ENCODE measurements at places on chromosomes 3 and 15.
A peak's percentile ranks its signal among the peaks of the same experiment; 100 is the strongest.

- peak; percentile 36 for DNase-seq
Measured at GRCh38 chr3:70067860-70068521, 68.5 kb downstream of the SAMMSON start.

DNA sequence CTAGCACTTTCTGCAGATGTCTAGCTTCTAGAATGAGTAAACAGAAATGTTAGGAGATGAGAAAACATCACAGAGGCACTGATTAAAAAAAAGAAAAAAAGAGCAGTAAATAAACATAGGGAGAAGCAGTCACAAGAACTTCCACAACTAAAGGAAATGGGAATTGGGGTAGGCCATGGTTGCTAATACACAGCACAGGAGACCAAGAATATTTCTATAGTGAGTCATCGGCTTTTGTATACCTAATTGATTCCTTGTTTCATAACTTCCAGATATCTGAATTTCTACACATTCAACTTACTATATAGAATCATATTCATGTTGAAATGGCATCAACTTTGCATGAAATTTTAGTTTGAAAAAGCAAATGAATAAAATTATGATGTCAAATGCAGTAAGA lies 47.3 kb upstream of the TCF12 start:
- peak; percentile 87 for DNase-seq

- DNase-seq = no peak
Measured at GRCh38 chr15:96322536-96323318, 7.8 kb upstream of the NR2F2 start.

- DNase-seq = no peak
Measured at GRCh38 chr15:91200101-91200754, 100.2 kb downstream of the SV2B start.

GRCh38 chr3:123099331-123100192 lies 32.7 kb downstream of the PDIA5 start:
- DNase-seq = no peak

DNA sequence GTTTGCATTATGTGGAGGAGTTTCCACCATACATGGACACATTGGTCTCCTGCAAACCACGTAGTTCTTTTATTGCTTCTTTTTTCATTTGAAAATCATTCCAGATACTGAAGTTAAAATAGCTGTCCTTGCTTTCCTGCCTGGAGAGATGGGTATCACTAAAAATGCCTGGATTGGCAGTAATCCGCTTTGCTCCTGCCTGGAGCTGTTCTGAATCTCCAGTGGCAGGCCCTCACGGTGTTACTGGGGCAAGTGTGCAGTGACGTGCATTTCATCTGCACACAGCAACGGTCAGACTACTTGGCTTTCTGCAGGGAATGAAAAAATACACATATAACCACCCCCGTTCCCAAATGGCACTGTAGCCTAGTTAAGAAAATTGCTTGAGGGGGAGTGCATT lies 272.9 kb downstream of the IL5RA start:
- no peak for DNase-seq

DNA sequence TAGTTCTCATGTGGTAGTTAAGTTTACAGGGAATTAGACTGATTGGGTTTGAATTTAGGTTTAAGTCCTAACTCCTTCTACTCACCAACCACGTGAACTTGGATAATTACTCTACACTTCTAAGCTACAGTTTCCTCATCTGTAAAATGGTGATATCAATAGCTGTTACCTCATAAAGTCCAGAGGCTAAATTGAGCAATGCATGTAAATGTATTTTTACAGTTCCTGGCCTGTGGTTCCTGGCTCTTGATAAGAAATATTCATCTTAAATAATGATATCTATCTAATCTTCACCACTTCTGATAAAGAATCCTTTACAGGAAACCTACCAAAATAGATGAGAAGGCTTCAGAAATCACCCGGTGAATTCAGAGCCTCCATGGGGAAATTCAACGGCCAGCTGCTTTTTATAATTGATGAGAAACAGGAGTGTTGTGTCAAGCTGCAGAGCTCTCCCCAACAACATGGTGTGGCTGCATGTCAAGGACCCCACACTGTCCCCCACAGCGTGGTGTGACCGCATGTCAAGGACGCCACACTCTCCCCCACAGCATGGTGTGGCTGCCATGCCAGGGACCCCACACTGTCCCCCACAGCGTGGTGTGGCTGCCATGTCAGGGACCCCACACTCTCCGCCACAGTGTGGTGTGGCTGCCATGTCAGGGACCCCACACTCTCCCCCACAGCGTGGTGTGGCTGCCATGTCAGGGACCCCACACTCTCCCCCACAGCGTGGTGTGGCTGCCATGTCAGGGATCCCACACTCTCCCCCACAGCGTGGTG lies 80.8 kb upstream of the PEX5L start:
- DNase-seq = no peak

GRCh38 chr3:187237741-187238140 lies 40.5 kb downstream of the RTP1 start:
- no peak for DNase-seq

DNA sequence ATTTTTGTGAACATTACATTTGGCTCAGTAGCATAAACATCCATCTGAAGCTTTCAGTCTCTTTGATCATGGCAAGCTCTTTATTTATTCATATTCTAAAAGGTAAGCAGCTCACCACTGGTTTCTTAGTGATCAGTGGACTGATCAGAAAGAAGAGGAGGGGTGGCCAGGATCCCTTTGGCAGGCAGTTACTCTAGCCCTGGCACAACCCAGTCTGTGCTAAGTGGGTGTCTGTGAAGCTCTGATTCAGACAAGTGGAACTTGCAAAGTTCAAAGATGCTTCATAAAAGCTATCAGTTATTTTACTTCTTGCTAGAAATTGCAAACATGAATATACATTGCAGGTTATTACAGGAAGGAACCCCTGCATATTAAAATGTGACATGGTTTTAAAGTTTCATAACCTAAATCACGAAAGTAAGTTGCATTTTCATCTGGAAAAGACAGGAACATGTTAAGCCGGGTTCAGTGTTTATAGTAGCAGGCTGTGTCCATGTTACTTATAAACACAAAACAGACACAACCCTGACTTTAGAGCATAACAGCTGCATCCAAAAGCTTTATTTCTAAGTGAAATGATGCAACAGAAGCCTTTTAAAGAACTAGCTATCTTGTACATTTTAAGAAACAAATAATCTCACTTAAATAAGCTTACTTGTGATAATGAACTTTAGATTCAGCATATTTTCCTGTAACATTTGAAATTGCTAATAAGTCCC lies 785.3 kb downstream of the MCTP2 start:
- DNase-seq = peak; percentile 10

- no peak for DNase-seq
Measured at GRCh38 chr15:36696196-36696595, 116.8 kb downstream of the CDIN1 start.

DNA sequence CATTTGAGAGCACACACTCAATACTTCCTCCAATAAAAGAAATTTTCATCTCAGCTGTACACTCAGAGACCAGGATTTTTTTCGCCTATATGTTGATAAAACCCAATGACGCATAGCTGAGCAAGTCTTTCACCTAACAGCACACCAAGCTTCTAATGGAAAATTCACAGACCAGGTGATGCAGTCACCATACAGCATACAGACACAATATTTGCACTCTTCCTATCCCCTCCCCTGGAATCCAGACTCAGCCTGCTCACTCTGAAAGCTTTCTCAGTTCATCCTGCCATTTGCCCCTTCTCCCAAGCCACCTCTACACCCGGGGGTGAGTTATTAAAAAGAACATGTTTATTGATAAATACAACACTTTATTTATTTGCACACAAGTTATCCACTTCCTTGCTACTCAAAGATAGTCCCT lies 1.7 kb downstream of the TBC1D5 start:
- DNase-seq = peak; percentile 38

GRCh38 chr15:60091911-60092310 lies 87.8 kb downstream of the FOXB1 start:
- DNase-seq = no peak

DNA sequence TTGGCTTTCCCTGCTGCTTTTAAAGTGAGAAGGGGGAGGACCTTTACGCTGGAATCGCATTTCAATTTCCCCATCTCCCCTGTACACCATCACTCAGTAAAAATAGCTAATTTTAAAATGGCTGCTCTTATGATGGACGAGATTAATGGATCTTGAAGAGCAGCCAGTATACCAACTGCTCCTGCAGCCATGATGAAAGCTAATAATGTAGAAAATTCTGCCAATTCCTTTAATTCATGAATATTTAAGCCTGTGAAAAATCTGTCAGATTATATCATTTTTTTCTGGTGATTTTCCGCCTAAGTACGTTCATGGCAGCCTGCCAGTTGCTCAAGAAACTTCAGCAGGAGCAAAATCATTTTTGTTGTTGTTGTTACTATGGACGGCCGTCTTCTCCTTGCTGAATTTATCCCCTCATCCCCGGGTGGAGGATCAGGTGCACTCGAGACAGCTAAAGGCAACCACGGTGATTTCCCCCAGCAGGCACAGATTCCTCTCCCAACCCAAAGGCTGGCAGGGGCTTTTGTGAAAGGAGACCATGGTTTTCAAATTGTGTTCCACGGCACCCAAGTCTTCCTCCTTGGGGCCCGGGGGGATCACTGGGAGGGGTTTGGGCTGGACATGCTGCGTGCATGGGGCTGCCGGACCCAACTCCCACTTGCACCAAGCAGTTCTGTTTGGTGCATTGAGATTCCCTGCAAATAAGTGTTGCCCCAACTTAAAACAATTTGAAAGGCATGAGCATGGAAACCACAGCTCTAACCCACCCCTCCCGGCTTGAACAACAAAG lies 289.6 kb downstream of the UACA start:
- DNase-seq = peak; percentile 23

DNA sequence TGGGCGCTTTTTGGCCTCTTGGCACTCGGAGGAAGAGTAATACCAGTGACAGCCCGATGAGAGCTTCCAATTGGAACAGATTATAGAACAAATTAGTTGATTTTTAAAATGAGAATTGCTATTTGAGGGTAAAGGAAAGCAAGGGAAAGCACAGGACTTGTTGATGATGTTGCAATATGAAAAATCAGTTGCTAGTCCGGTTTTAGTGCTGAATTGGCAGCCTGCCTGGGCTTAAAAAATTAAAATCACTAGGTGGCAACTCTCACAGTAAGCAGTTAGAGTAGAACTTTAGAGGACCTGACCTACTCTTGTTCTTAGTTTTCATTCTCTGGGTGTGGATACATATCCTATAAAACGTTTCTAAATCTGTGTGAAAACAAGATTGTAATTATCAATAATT lies 2.1 kb upstream of the SCAANT1 start:
- DNase-seq = peak; percentile 44

DNA sequence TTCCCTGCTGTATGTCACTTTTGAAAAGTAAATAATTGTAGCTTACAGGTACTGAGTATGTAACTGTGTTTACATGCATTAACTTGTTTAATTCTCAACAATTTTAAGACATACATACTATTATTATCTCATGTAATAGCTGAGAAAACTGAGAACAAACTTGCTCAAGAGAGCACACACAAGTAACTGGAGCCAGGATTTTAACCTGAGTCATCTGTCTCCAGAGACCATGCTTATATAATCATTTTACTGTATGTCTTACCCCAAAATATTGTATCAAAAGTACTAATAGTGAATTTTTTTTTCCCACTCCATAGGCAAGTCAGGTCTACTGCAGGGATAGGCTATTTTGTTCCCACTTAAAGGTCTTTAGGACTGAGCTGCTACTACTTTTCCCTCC lies 95.4 kb downstream of the FEZF2 start:
- peak; percentile 26 for DNase-seq
